Muscle of leg (tissue), 16 donors: ENCODE measurements at places on chromosomes 5 and 9. TPM values are rescaled to one million over a fixed set of nuclear protein-coding genes. Genes with fewer than 3 reads are reported as not detected.
A peak's percentile ranks its signal among the peaks of the same experiment; 100 is the strongest.

DNA sequence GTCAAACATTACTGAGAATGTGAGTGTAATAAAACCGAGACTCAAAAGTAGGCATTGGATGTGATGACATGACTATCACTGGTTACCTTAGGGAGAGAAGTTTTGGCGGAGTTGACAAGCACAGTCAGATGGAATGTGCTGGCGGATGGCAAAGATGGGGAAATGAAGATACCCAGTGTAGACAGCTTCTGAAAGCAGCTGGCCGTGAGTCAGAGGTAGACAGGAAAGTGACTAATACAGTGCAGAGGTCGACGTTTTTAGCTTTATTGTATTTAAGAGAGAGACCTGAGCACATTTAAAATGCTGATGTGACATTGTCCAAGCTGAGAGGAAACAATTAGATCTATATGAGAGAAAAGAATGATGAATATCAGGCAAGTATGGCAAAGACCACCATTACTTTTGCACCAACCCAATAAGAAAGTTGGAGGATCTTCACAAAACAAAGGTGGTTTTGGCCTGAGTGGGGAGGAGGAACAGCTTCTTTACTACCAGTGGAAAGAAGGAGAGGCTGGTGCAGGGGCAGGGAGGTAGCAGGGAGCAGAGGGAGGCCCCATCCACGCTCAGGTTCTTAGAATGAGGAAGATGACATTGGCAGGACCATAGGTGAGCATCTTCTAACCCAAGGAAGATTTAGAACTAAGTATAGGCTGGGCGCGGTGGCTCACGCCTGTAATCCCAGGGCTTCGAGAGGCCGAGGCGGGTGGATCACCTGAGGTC lies 36.7 kb upstream of the KCNIP1 start:
- peaks cover 4% of the 10 kb centered on the region for H3K27me3 ChIP-seq
- no peak overlapping the region for H3K27ac ChIP-seq
- H3K4me1 ChIP-seq = no peaks in the 10 kb centered on the region
- peak; percentile 18 for DNase-seq
- no peak overlapping the region for H3K4me3 ChIP-seq

Gene PCDHB14
- 4.8 TPM for total RNA-seq

- H3K36me3 ChIP-seq = peaks cover 25% of the 10 kb centered on the region
- H3K4me1 ChIP-seq = peaks cover 71% of the 10 kb centered on the region
- no peak for DNase-seq
- H3K4me3 ChIP-seq = no peak overlapping the region
- H3K27ac ChIP-seq = no peak overlapping the region
- H3K27me3 ChIP-seq = no peaks in the 10 kb centered on the region
These were observed 126.7 kb downstream of the C9orf50 start for GRCh38 chr9:129494113-129494789.

- H3K4me1 ChIP-seq = no peaks in the 10 kb centered on the region
- H3K27me3 ChIP-seq = no peaks in the 10 kb centered on the region
- no peak for DNase-seq
- H3K27ac ChIP-seq = no peak overlapping the region
These were observed 56.6 kb downstream of the CFAP90 start for GRCh38 chr5:7794311-7794710.

Gene IER5L
- total RNA-seq = 7.2 TPM

- no peaks in the 10 kb centered on the region for H3K36me3 ChIP-seq
- H3K27ac ChIP-seq = no peak overlapping the region
- no peak for DNase-seq
- no peak overlapping the region for H3K4me3 ChIP-seq
- H3K4me1 ChIP-seq = peaks cover 26% of the 10 kb centered on the region
These were observed 6.1 kb upstream of the OTP start for GRCh38 chr5:77644371-77645157.

DNA sequence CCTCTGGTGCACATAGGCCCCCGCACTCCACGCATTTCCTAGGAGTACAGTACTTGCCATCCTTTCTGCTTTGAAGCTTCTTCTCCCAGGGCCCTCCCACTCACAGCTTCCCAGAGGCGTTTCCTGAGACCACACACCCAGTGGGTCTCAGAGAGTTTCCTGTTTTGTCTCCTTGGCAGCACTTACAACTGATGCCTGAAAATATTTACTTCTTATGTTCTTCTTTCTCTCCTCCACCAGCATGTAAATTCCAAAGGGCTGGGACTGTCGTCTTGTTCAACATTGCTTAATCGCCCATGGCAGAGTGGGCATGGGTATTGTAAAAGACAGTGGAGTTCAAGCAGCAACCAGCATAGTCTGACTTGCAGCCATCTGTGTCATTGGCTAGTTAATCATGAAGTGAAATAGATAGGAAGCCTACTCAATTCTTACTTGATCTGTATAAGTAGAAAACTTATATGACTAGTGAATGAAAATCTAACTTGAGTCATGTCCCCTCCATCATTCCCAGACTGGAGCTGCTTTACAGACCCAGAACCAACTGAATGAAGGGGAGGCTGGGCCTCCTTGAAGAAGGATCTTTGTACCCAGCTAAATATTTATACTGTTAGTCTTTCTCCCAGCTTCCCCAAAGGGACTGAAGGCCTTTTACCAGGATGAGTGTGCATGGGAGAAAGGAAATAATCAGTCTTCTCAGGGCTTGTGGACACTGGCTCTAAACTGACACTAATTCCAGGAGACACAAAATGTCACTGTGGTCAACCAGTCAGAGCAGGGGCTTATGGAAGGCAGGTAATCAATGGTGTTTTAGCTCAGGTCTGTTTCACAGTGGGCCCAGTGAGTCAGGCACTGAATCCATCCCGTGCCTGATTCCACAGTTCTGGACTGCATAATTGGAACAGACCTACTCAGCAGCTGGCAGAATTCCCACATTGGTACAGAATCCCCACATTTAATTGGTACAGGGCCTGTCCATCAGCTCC lies 116.4 kb downstream of the SV2C start:
- H3K36me3 ChIP-seq = no peaks in the 10 kb centered on the region
- no peaks in the 10 kb centered on the region for H3K4me1 ChIP-seq
- peak; percentile 55 for DNase-seq
- H3K27ac ChIP-seq = no peak overlapping the region
- no peaks in the 10 kb centered on the region for H3K27me3 ChIP-seq

Gene OTP
- not detected for total RNA-seq

- no peak overlapping the region for H3K4me3 ChIP-seq
- H3K4me1 ChIP-seq = no peaks in the 10 kb centered on the region
- no peak overlapping the region for H3K27ac ChIP-seq
- H3K36me3 ChIP-seq = peaks cover 26% of the 10 kb centered on the region
These were observed 68.3 kb downstream of the TBCA start for GRCh38 chr5:77707791-77708190.

- no peak overlapping the region for H3K4me3 ChIP-seq
- H3K36me3 ChIP-seq = peaks cover 8% of the 10 kb centered on the region
- peaks cover 4% of the 10 kb centered on the region for H3K27me3 ChIP-seq
- peak; percentile 15 for DNase-seq
- no peak overlapping the region for H3K27ac ChIP-seq
These were observed 16.4 kb upstream of the ZBTB34 start for GRCh38 chr9:126844085-126844484.

DNA sequence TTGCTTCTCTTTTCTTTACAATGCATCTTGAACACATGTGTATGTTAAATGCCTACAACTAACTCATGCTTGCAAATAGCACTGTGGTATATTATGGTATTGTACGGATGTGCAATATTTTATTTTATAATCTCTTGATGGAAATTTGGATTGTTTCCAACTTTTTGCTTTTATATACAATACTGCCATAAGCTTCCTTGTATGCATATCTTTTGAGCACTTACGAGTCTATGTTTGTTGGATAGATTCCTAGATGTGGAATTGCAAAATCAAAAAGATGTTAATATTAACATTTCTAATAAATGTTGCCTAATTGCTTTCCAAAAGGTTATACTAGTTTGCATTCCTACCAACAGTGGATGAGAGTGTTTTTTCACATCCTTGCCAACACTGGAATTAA lies 3.4 kb upstream of the GALNT12 start:
- no peak for DNase-seq
- H3K4me3 ChIP-seq = no peak overlapping the region
- H3K27ac ChIP-seq = no peak overlapping the region
- H3K36me3 ChIP-seq = no peaks in the 10 kb centered on the region
- H3K4me1 ChIP-seq = peaks cover 9% of the 10 kb centered on the region

- H3K27me3 ChIP-seq = peaks cover 71% of the 10 kb centered on the region
- H3K27ac ChIP-seq = no peak overlapping the region
- H3K4me3 ChIP-seq = no peak overlapping the region
- H3K36me3 ChIP-seq = no peaks in the 10 kb centered on the region
- DNase-seq = no peak
- peaks cover 27% of the 10 kb centered on the region for H3K4me1 ChIP-seq
These were observed 1.5 kb downstream of the NKD2 start for GRCh38 chr5:1010181-1010510.

Gene ECM2
- total RNA-seq = 16.0 TPM

GRCh38 chr9:119332522-119332921 lies 36.7 kb downstream of the BRINP1 start:
- no peaks in the 10 kb centered on the region for H3K36me3 ChIP-seq
- H3K4me3 ChIP-seq = no peak overlapping the region
- no peak for DNase-seq
- no peak overlapping the region for H3K27ac ChIP-seq

Gene SLC36A2
- total RNA-seq = 0.04 TPM

- peaks cover 21% of the 10 kb centered on the region for H3K4me1 ChIP-seq
- peak overlapping the region; percentile 51 for H3K27ac ChIP-seq
- no peaks in the 10 kb centered on the region for H3K36me3 ChIP-seq
- H3K27me3 ChIP-seq = no peaks in the 10 kb centered on the region
- DNase-seq = peak; percentile 78
These were observed 23.1 kb downstream of the IQGAP2 start for GRCh38 chr5:76425928-76426804.

Gene MEGF10
- 41.5 TPM for total RNA-seq

DNA sequence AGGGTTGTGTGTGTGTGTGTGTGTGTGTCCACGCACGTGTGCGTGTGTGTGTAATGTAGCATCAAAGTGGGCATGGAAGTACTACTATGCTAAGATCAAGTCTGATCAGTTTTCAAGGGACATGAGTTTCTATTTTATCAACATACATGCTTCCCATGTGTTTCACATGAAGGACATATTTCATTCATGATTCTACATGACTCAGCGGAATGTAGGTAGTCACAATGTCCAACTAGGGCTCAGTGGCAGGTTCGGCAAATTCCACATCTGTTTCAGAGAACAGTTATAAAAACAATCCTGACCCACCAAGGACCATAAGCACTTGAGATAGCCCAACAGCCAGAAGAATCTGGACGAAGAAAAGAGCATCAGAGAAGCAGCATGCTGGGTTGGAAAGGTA lies 148.3 kb downstream of the SPOCK1 start:
- no peak overlapping the region for H3K4me3 ChIP-seq
- H3K27me3 ChIP-seq = peaks cover 2% of the 10 kb centered on the region
- H3K27ac ChIP-seq = no peak overlapping the region
- H3K36me3 ChIP-seq = no peaks in the 10 kb centered on the region

GRCh38 chr5:170611449-170612090 lies 107.8 kb downstream of the KCNIP1 start:
- H3K36me3 ChIP-seq = no peaks in the 10 kb centered on the region
- no peak overlapping the region for H3K27ac ChIP-seq
- no peak overlapping the region for H3K4me3 ChIP-seq
- H3K27me3 ChIP-seq = peaks cover 4% of the 10 kb centered on the region
- peaks cover 5% of the 10 kb centered on the region for H3K4me1 ChIP-seq
- DNase-seq = peak; percentile 50

GRCh38 chr5:39394946-39395345 lies 29.8 kb downstream of the DAB2 start:
- H3K36me3 ChIP-seq = peaks cover 21% of the 10 kb centered on the region
- H3K4me1 ChIP-seq = no peaks in the 10 kb centered on the region
- H3K4me3 ChIP-seq = no peak overlapping the region

Gene PCDHA11
- total RNA-seq = 0.09 TPM

DNA sequence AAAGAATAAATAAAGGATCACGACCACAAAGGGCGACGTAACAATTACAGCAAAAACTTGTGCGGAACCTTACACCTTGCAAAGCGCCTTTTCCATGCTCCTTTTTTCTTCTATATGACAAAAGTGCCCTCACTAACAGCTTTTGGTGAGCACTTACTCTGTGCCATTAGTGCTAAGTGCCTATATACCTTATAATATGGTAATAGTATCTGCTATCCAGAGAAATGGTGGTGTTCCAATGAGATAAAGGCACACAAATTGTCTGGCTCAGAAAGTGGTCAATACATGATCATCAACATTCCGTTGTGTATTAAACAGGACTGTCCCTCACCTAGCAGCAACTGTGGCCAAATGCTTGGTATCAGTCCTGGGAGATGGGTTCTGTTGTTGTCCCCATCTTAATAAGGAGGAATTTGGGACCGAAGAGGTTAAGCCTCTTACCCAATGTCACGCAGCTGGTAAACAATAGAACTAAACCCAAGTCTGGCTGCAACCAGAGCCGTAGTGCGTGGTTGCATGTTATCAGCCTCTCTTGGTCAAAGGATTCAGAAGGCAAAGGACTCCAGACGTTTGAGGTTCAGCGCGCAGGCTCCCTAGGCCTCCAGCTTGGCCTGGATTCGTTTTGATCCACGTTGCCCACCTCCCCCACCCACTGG lies 564 bp upstream of the TOR2A start:
- no peak for DNase-seq
- H3K27me3 ChIP-seq = no peaks in the 10 kb centered on the region
- peaks cover 14% of the 10 kb centered on the region for H3K4me1 ChIP-seq
